ENCODE measurements at places on chromosomes 13 and 19.

DNA sequence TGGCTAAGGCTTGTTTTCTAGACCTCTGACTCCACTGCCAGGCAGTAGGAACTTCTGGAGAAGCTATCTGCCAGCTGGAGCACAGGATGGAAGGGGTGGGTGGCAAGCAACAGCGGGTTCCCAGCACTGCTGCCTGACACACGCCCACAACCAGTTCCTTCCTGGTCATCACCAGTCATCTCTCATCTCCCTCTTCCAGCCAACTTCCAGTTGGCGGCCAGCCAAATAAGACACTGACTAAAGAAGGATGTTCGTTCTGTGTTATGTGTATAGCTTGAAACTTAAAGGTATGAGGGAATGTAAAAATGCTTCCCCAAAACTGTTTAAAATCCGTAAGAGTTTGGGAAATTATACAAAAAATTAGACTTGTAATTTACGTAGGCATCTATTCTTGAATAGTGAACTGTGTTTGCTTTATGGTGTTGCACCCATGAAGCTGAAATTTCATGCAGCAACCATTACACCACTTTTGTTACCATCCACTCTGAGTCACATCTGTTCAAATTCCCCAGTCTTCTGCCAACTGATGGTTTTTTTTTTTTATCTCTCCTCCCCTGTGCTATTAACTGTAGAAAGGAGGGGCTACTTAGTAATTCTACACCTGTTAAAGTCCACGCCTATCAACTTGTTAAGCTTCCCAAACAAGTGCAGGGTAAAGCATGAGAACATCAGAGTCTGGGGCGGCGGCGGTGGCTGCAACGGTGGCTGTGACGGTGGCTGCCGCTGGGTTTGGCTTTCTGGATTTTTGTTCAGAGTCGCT, 86.2 kb upstream of the FRY start:
- peak; percentile 43 for DNase-seq

DNA sequence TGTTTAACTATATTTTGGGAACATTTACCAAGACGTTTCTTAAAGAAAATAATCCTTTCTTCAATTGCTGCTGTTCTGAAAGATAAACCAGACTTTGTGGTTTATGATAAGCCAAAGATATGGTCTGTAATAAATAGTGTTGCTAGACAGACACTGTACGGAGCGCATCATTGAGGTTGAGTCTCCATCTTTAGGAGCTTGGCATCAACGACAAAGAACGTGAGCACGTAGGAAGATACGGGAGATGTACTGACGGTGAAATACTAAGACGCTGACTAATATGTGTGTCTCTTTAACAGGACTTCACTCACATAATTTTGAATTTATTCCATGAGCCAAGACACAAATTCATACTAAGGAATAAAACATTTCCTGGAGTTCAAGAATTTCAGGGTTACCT, 16.2 kb downstream of the TEX29 start:
- DNase-seq = no peak

GRCh38 chr13:44273991-44274770, 99.4 kb upstream of the SERP2 start:
- DNase-seq = no peak

DNA sequence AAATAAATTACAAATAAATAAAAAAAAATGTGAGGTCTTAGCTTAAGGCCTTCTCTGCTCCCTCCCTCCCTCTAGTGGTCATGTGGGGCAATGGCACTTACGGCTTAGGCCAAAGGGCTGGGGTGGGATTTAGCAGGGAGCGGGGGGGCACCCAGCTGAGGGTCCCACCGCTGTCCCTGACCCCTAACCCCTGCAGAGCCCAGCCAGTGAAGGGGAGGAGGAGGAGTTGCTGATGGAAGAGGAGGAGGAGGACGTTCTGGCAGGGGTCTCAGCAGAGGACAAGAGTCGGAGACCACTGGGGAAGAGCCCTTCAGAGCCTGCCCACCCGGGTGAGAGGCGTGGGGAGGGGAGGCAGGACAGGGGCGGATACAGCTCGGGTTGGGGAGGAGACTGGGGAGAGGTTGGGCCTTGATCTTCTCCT, 9.3 kb downstream of the MPND start:
- no peak for DNase-seq

DNA sequence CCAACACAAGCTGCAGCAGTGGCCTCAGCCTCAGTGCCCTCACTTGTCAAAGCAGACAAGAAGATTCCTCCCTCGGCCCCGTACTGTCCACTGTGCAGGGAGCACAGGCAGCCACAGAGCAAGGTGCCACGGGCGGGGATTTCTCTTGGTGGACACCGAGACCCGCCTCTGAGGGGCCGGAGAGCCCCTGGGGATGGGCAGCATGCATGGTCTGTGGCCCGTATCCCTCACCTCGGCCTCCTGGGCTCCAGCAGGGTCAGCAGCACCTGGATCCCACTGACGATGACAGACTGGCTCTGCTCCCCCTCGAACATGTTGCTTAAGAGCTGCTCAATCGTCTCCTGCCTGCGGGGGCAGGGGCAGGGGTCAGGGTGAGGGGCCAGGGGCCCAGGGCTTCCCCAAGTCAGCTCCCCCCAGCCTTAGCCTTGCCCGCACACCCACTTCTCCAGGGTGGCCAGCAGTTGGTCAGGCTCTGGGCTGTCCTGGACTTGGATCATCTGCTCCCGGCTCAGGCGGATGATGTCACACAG, 13.4 kb upstream of the TMEM86B start:
- DNase-seq = no peak

DNA sequence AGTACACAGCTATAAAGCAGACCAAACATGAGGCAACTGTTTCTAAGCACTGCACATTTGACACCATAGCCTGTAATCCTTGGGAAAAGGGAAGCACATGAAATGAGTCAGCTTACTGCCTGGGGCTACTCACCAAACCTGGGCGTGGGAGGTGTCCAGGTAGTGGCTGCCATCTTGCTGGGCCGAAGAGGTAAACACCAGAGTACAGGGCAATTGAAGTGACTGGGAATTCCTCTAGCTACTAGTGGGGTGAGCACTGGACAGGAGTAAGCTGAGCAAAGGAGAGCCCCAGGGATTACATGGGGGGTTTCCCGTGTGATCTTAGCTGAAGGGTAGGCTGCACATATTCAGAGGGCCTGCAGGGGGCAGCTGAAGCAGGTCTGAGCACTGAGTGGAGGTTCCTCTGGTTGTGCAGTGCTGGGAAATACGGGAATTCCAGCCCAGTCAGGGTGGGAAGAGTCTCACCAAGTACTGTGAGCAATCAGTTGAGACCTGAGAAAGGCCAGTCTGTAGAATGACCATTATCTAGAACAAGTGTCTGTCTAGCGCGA, 140.5 kb downstream of the SLC7A1 start:
- DNase-seq = no peak

DNA sequence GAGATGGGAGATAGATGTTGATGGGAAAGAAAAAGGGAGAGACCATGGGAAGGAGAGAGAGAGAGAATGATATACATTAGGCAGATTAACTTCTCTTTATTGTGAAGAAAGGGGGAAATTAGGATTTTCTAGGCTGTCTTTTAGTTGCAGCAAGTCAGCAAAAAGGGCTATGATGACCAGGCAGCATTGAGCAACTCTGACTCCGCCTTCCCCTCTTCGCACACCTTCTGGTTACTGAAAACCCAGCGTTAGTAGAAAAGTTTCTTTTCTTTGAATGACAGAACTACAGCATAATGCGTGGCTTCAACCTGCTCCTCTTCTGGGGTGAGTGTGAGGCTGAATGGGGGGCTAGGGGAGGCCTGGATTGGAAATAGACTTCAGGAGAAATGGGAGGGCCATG, at the start of gene ADGRE1:
TSS of gene ADGRE1 (plus strand) at position 264 of the 400 bp plus-strand sequence. CDS start at position 294, 30 bp downstream.
- no peak for DNase-seq

GRCh38 chr13:63403733-63404132, 1988.1 kb upstream of the PCDH20 start:
- DNase-seq = no peak

GRCh38 chr19:30214651-30215051, 157.5 kb upstream of the ZNF536 start:
- DNase-seq = no peak

GRCh38 chr13:110062777-110063442, 244.0 kb downstream of the COL4A1 start:
- no peak for DNase-seq

- DNase-seq = no peak
Observed at GRCh38 chr19:30557927-30558557, 185.9 kb downstream of the ZNF536 start.

DNA sequence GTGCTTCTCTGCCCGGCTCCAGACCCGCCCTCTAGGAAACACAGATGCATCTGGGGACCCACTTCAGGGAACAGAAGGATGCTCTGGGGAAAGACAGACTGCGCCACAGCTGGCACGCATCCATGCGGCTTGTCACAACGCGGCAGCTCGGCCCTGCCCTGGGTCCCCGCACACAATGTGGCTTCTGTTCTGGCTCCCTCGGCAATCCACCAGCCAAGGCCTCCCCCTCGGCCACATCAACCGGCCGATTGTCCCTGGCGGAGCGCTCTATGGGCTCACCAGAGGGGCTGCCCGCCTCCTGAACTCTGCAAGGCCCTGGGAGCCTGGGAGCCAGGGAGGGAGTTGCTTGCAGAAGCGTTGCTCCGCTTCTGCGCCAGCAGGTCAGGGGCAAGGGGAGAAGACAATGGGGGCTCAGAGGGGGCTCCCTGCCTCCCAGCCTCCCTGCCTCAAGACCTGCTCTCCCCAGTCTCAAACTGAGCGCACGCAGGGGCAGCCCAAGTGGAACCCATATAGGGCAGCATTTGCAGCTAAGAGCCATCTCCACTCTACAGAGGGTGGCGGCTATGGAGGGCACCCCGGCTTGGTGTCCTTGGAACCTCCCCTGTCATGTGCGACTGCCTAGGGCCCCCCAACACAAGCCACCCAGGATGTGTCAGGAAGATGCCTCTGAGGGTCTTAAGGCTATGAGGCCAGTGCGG, 37.9 kb downstream of the MLLT1 start:
- no peak for DNase-seq

- DNase-seq = no peak
Observed at GRCh38 chr13:64684685-64685431, 2545.3 kb downstream of the PCDH9 start.

DNA sequence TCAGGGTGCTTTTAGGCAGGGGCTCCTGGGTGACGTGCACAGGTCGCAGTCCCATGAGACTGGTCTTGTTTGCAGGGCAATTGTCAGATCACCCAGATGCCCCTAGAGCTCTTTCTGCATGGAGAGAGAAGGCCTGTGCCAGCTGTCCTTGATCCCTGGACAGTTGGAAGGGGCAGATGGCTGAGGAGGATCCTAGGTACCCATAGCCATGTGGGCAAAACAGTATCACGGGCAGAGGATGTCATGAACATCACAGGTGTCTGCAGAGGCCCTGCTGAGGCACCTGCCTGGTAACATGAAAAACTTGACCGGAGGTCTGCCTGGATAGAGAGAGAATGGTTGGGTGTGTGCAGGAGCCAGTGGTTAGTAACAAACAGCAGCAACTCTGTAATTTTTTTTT, 99.3 kb downstream of the ZNF536 start:
- DNase-seq = no peak

DNA sequence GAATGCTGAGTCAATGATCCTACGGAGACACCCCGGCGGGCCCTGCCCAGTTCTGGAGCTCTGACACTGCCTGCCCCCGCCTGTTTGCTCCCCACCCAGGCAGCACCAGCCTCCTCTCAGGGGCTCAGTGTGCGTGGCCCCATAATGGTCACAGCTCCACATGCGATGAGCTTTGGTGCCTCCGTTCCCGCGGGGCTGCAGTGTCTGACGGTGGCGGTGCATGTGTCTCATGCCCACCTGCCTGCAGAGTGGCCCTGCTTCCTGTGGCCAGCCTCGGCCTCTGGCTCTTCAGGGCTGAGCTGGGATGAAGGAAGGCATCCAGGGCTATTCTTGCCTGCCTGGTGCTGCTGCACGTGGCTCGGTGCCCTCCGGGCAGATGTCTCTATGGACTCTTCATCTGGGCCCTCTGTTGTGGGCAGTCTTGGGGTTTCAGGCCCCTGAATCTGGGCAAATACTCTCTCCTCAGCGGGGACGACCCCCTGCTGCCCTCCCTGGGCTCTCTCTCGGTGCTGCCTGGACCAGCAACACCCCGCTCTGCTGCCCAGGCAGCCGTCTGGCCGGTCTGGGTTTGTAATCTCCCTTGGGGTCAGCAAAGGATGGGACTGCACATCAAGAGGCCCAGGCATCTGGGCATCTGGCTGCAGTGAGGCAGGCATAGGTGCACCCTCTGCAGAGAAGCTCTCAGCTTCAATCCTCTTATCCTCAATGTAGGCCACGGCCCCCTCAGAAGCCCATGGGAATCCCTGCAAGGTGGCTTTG, 19.3 kb upstream of the TMEM255B start:
- no peak for DNase-seq

GRCh38 chr19:32164384-32164992, 180.9 kb upstream of the ZNF507 start:
- no peak for DNase-seq

GRCh38 chr13:28056970-28057712, 43.2 kb downstream of the FLT3 start:
- DNase-seq = no peak

Measured in NCI-H510A (cell line).